ENCODE measurements at places on chromosomes 3 and 15. TPM values are rescaled to one million over a fixed set of nuclear protein-coding genes. Genes with fewer than 3 reads are reported as not detected.

LMCD1 gene
- 136 TPM for total RNA-seq

SENP8 gene
- 4.6 TPM for total RNA-seq

SV2B gene
- total RNA-seq: not detected

FAM43A gene
- 38.6 TPM for total RNA-seq

CNTN4 gene
- total RNA-seq: 51.4 TPM

TYRO3 gene
- total RNA-seq: 8.3 TPM

RBMS3 gene
- total RNA-seq: 66.8 TPM

GMPS gene
- 60.8 TPM for total RNA-seq

GMPPB gene
- 27.3 TPM for total RNA-seq

GRCh38 chr3:69329892-69330291, 56.0 kb downstream of the FRMD4B start:
- H3K27me3 ChIP-seq: no peaks in the 10 kb centered on the region
- peaks cover 41% of the 10 kb centered on the region for H3K4me1 ChIP-seq
- no peak overlapping the region for H3K4me3 ChIP-seq
- peak overlapping the region; percentile 27 for H3K27ac ChIP-seq
- DNase-seq: no peak

DNA sequence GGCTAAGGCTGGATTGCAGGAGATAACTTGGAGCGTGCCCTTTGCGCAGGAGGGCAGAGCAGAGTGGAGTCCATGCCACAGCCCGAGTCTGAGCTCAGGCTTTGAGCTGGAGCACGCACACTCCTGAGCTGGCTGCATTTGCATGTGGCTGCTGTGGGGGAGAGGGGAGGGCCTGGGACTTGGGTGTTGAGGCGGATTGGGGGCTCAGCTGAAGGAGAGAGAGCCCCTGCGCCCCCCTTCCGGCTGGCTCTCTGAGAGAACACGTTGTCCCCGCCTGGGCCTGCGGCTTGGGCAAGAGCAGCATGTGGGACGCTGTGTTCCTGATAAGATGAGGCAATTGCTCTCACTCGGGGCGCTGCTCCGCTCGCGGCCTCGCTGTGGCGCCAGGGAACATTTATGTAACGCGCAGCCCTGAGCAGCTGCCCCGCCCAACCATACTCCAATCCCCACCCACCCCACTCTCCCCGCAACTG, 39.1 kb downstream of the KLF13 start:
- H3K4me1 ChIP-seq: peaks cover 50% of the 10 kb centered on the region
- H3K27me3 ChIP-seq: no peaks in the 10 kb centered on the region
- H3K36me3 ChIP-seq: peaks cover 5% of the 10 kb centered on the region
- H3K4me3 ChIP-seq: no peak overlapping the region

DNA sequence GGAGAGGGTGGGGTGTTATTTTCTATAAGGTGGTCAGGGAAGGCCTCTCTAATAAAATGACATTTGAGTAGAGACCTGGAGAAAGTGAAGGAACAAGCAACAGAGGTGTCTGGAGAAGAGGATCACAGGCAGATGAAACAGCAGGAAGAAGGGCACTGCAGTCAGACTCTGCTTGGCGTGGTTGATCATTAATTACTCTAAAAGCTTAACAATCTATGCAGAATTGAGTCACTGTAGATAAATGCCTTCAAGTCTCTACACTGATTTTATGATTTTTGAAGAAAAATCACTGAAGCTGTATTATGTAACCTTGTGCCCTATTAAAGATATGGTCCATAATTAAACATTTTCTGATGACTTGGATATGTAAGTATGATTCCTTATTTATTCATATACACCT, 114.2 kb downstream of the TNIK start:
- peaks cover 48% of the 10 kb centered on the region for H3K4me1 ChIP-seq
- no peaks in the 10 kb centered on the region for H3K27me3 ChIP-seq
- no peak for DNase-seq
- no peak overlapping the region for H3K27ac ChIP-seq
- peaks cover 2% of the 10 kb centered on the region for H3K36me3 ChIP-seq

GRCh38 chr15:100078511-100079220, 263.1 kb downstream of the ADAMTS17 start:
- H3K27ac ChIP-seq: no peak overlapping the region
- no peak for DNase-seq
- H3K36me3 ChIP-seq: no peaks in the 10 kb centered on the region
- no peak overlapping the region for H3K4me3 ChIP-seq
- no peaks in the 10 kb centered on the region for H3K4me1 ChIP-seq

DNA sequence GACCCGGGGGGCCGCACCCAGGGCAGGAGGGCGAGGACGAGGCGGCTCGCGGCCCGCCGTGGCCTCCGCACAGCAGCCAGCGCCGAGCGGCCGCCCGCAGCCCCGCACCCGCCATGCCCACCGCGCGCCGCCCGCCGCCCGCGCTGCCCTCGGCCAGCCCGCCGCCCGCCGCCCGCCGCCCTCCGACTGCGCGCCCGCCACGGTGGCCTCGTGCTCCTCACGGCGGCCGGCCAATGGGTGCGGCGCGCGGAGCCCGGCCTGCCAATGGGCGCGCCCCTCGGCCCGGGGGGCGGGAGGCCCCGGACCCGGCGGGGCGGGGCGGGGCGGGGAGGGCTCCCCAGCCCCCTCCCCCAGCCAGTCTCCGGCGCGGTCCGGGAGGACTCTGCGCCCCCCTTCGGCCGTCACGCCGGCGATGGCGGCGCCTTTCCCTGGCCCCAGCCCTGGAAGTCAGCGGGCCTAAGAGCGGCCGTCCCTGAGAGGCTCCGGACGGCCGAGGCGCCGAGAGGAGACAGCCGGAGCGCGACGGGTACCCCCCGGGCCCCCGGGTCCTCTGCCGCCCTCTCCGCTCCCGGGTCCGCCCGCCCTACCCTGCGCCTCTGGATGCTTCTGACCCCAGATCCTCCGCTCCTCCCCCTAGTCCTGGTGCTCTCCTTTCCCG, at the start of gene NT5DC2:
Gene NT5DC2, minus strand, starts transcription at position 235 of the 658 bp plus-strand sequence. Its CDS starts 120 bp downstream, at position 115.
- no peaks in the 10 kb centered on the region for H3K27me3 ChIP-seq
- H3K27ac ChIP-seq: peak within 1 kb of the TSS; percentile 81
- H3K36me3 ChIP-seq: peaks cover 11% of the 10 kb centered on the region
- peak; percentile 90 for DNase-seq
- H3K4me3 ChIP-seq: peak within 1 kb of the TSS; percentile 87
- peaks cover 41% of the 10 kb centered on the region for H3K4me1 ChIP-seq

GRCh38 chr3:83835040-83835439, 1123.7 kb upstream of the CADM2 start:
- H3K36me3 ChIP-seq: no peaks in the 10 kb centered on the region
- DNase-seq: no peak
- no peak overlapping the region for H3K27ac ChIP-seq
- H3K4me1 ChIP-seq: no peaks in the 10 kb centered on the region
- no peaks in the 10 kb centered on the region for H3K27me3 ChIP-seq

DNA sequence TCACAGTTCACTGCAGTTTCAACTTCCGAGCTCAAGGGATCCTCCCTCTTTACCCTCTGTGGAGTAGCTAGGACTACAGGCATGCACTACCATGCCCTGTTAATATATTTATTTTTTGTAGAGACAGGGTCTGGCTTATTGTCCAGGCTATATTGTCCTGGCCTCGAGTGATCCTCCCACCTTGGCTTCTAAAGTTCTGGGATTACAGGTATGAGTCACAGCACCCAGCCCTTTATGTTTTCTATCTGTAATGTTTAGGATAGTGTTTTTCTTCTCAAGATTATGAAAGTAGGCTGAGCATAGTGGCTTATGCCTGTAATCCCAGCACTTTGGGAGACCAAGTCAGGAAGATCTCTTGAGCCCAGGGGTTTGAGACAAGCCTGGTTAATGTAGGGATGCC, 11.9 kb upstream of the SCG3 start:
- no peaks in the 10 kb centered on the region for H3K4me1 ChIP-seq
- H3K4me3 ChIP-seq: no peak overlapping the region
- H3K36me3 ChIP-seq: no peaks in the 10 kb centered on the region
- H3K27ac ChIP-seq: no peak overlapping the region

- no peak overlapping the region for H3K4me3 ChIP-seq
- H3K27ac ChIP-seq: peak overlapping the region; percentile 78
- no peak for DNase-seq
- H3K36me3 ChIP-seq: peaks cover 47% of the 10 kb centered on the region
- H3K27me3 ChIP-seq: no peaks in the 10 kb centered on the region
These were observed 4.4 kb upstream of the GPX1 start for GRCh38 chr3:49362561-49362960.

DNA sequence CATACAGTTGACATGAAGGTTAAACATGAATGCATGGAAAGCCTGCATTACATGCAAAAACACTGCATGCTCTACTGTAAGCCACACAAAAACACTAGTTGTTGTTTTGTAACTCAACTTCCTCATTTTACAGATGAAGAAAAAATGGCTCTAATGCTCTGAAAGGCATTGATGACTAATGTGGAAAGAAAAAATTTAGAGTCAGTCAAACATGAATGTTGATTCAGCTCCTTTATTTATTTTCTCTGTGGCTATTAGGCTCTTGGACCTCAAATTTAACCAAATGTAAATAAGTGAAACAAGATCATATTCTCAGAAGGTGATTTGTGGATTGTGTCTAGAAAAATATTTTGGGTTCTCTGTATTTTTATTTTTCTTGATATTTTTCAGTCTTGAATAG, 336.7 kb upstream of the ZNF717 start:
- peak overlapping the region; percentile 55 for H3K27ac ChIP-seq
- DNase-seq: no peak
- H3K4me1 ChIP-seq: peaks cover 28% of the 10 kb centered on the region
- no peaks in the 10 kb centered on the region for H3K36me3 ChIP-seq
- H3K4me3 ChIP-seq: no peak overlapping the region
- no peaks in the 10 kb centered on the region for H3K27me3 ChIP-seq
